ENCODE measurements at places on chromosomes 2 and 18. TPM values are rescaled to one million over a fixed set of nuclear protein-coding genes. Genes with fewer than 3 reads are reported as not detected.

ABHD3 gene
- 13.4 TPM for polyA plus RNA-seq

TTN gene
- 0.59 TPM for polyA plus RNA-seq

SERPINB7 gene
- 0.94 TPM for polyA plus RNA-seq

MTA3 gene
- 55.3 TPM for polyA plus RNA-seq

ACKR3 gene
- polyA plus RNA-seq: 7.3 TPM

REG3A gene
- 1.5 TPM for polyA plus RNA-seq

DSG3 gene
- 130 TPM for polyA plus RNA-seq

PARD3B gene
- 1.3 TPM for polyA plus RNA-seq

MAL gene
- polyA plus RNA-seq: 3,581 TPM

ARID5A gene
- polyA plus RNA-seq: 8.0 TPM

EFEMP1 gene
- polyA plus RNA-seq: 5.9 TPM

DCDC2C gene
- 0.04 TPM for polyA plus RNA-seq

SERPINB12 gene
- polyA plus RNA-seq: 0.16 TPM

RAPH1 gene
- 3.8 TPM for polyA plus RNA-seq

HOXD10 gene
- polyA plus RNA-seq: 0.31 TPM

ADCYAP1 gene
- not detected for polyA plus RNA-seq

DCC gene
- not detected for polyA plus RNA-seq

TTL gene
- polyA plus RNA-seq: 7.2 TPM

EML6 gene
- 1.3 TPM for polyA plus RNA-seq

SLC25A52 gene
- 0.02 TPM for polyA plus RNA-seq

HK2 gene
- polyA plus RNA-seq: 11.8 TPM

AMER3 gene
- polyA plus RNA-seq: not detected

PER2 gene
- 12.6 TPM for polyA plus RNA-seq

NEB gene
- polyA plus RNA-seq: 0.49 TPM

ATF2 gene
- polyA plus RNA-seq: 8.1 TPM

TSPYL6 gene
- 0.02 TPM for polyA plus RNA-seq

SH2D6 gene
- 0.07 TPM for polyA plus RNA-seq

CAD gene
- 18.3 TPM for polyA plus RNA-seq

DUSP19 gene
- 0.40 TPM for polyA plus RNA-seq
